ENCODE measurements at places on chromosomes 7 and 10. TPM values are rescaled to one million over a fixed set of nuclear protein-coding genes. Genes with fewer than 3 reads are reported as not detected.
A peak's percentile ranks its signal among the peaks of the same experiment; 100 is the strongest.

DNA sequence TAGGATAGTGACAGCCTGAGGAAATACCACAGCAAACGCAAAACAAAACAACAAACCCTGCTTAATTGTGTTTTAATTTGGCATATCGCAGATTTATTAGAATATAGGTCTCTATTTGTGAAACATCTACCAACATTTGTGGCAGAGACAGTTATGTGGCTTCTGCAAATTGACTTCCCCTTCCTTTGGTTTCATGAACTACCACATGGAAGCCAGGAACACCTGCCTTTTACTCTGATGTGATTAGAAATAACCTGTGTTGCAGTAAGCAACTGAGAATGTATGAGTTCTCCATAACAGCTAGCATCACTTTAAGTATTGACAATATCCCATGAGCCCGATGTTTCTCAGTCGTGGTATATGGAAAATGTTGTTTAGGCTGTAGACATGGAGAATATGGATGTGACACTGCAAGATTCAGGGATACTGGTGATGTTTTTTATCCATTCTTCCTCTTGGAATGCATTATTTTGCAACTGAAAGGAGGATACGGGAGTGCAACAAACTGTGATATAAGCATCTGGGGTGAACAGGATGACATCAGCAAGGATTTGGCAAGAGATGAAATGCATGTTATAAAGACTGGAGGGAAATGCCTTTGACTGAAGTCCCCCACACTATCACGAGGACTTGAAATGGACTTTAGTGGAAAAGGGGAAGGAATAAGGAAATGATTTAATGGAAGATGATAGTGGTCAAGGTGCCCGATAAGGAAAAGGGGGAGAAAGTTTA is 95.9 kb downstream of the CUBN start:
- DNase-seq = no peak

DNA sequence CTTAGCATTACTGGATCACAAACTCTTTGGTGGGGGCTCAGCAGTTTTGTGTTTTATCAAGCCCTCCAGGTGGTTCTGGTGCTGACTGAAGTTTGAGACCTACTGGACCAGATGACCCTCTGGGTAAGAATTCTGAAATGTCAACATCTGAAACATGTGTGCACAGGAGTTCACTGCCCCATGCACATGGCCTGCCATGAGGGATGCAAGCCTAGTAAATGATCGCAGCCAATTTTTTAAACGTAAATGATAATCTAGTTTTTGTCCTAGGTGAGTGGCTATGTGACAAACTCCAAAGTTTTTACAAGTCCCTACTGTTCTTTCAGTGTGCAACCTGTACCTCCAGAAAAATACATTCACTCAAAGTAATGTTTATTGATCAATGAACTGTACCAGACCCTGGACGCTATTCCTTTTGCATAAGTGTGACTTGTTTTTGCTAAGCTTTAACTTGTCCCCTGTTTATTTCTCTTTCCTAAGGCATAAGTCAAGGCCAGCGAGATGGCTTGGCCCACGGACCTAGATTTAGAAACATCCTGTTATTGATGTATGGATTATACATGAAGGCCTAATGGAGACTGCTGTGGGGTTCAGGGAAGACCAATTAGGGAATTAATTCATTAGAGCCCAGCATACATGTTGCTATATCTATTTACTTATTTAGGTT is 531.1 kb downstream of the LRMDA start:
- DNase-seq = no peak

DNA sequence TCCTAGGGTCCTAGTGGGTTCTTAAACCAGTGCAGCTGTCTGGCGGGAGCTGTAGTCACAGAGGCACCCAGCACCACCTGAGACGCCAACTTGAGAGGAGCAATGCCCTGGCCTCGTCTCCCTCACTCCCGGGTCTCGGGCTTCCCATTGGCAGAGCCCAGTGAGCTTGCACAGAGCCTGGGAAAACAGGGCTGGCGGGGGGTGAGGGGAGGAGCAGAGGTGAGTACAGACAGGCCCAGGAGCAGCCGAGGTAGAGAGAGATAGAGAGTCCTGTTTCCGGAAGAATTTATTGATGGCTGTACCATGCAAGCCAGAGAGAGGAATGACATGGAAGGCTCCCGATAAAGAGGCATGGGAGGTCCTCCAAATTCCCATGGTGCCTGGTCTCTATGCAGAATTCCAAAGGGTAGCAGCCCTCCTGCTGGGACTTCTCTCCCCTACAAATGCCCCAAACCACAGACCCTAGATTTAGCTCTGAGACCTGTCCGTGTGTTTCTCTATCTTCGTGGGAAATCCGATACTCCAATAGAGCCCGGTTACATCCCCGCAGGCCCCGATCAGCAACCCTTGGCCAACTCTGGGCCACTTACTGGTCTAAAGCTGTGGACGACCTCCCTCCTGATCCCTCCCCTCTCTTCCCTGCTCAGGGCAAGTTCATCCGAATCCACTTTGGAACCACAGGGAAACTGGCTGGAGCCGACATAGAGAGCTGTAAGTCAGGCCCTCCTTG is 20.3 kb upstream of the MYH16 start:
- no peak for DNase-seq

- DNase-seq = peak; percentile 14
Observed at GRCh38 chr10:68600041-68600778, 40.1 kb downstream of the TET1 start.

GRCh38 chr10:113908236-113908635 is 53.8 kb downstream of the NHLRC2 start:
- no peak for DNase-seq

DNA sequence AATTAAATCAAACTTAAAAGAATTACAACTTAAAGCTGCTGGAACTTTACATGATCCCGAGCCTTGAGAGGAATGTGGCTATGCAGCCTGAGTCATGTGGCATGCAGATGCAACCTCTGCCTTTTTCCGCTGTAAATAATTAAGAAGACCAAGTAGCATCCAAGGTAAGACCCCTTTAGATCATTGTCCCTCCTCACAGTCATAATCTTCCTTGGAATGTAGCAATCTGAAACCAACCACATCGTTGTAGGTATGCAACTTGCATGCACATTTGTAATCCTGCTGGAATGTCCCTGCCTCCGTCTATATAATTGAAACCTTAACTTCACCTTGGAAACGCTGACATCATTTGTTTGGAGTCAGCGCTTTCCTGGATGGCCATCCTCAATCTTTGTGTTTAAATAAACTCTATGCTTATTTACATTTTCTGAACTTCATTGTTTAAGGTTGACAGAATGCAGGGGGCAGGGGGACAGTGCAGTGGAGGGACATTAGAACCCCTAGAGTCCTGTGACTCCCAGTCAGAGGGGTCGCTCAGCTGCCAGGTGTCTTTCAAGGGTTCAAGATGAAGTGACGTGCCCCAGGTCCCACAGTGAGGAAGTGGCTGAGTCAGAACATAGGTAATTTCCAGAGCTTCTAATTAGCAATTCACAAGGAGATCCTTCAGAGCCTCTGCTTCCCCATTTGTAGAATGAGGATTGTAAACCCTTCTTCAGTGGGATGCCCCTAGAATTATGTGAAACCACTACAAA is 110.7 kb downstream of the RALA start:
- DNase-seq = no peak

DNA sequence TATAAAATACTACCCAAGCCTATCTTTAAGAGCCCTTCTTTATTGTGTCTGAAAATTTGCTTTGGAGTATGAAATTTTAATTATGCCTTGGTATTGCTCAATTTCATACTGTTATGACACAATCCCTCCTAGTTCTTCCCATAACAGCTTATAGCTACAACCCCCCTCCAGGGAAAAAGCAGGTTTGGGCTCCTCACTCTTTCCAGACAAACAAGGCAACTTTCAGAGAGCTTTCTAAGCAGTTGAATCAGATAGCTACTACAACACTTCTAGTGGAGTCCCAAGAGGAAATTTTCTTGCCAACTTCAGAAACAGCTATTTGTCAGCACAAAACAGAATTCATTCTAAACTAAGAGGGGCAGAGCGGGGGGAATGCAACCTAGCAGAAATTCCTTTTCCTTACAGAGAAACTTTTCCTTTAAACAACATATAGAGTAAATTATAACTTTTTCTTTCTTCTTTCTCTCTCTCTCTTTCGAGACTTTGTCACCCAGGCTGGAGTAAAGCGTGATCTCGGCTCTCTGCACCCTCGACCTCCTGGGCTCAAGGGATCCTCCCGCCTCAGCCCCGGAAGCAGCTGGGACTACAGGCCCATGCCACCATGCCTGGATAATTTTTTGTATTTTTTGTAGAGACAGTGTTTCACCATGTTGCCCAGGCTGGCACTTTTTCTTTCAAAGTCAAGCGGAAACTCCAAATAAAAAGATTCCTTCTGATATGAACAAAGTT is 26.0 kb upstream of the JMJD1C start:
- DNase-seq = no peak

DNA sequence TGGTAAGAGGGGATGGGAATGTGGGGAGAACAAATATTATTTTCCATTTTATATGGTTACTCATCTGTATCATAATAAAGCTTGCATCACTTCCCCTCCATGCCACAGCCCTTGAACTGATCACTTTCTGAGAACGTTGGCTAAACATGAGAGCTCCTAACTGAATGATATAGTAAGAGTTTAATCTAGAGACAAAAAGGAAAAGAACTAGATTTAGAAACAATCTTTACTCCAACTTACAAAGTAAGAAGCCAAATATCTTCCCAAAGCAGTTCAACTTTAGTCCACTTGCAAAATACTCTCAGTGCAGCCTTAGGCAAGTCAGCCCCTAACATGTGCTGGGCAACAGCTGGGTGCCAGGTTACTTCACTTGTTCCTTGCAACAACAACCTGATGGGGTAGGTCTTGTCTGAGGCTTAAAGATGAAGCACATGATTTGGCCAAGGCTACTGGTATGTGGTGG is 20.3 kb downstream of the SMURF1 start:
- no peak for DNase-seq

GRCh38 chr7:27156916-27157701 is 634 bp upstream of the HOXA7 start:
- DNase-seq = no peak

- peak; percentile 28 for DNase-seq
Observed at GRCh38 chr10:119306514-119306951, 99.2 kb downstream of the GRK5 start.

DNA sequence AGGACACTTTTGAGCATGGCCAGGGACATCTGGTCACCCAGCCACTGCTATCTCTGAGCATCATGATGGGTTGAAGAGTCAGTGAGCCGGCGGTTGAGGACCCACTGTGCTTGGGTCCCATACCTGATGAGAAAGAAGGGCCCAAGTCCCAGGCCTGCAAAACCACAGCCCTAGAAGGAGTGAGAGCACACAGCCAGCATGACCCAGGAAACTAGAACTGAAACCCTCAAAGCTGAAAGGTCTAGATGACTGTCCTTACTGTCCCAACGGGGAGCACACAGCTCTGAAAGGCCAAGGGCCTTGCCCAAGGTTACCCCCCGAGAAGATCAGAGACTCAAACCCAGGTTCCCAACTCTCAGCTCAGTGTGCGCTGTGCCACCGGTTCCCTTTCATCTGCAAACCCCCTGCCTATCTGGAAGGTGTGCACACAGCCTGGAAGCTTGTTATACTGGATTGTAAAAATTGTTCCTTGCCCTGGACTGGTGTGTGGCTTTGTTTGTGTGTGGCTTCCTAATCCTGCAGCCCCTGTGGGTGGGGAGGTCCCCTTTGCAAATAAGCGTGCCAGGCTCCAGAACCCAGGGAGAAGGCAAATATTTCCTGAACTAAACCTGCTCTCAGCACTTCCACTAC is 22.6 kb upstream of the PSAP start:
- no peak for DNase-seq

- DNase-seq = no peak
Observed at GRCh38 chr10:94102436-94102835, 108.7 kb downstream of the PLCE1 start.

- DNase-seq = no peak
Observed at GRCh38 chr7:7803715-7804178, 85.3 kb upstream of the RPA3 start.

DNA sequence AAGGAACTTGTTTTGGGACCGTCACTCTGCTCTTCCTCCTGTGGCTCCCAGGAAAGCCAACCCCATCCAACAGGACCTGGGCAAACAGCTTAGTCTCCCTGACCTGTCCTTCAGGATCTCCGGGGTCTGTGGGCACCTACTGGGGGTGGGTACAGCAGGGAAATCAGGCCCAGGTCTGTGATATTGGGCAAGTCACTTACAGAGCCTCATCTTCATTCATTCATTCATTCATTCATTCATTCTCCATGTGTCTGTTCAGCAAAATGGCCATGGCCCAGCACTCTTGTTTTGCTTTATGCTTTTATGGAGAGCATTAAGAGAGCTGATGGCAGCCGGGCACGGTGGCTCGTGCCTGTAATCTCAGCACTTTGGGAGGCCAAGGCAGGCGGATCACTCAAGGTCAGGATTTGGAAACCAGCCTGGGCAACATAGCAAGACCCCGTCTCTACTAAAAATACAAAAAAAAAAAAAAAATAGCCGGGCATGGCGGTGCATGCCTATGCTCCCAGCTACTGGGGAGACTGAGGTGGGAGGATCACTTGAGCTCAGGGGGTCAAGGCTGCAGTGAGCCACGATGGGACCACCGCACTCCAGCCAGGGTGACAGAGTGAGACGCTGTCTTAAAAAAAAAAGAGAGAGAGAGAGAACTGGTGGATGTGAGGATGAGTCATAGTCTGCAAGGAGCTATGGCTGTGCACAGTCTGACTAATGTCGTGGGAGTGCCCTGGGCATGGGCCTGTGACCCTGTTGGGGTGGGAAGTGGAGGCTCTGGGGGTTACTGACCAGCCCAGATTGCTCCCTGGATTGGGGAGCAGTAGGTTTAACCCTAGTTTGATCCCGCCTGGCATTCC is 54.3 kb downstream of the CLIP2 start:
- no peak for DNase-seq

- no peak for DNase-seq
Observed at GRCh38 chr7:138992052-138992531, 10.9 kb upstream of the KIAA1549 start.

DNA sequence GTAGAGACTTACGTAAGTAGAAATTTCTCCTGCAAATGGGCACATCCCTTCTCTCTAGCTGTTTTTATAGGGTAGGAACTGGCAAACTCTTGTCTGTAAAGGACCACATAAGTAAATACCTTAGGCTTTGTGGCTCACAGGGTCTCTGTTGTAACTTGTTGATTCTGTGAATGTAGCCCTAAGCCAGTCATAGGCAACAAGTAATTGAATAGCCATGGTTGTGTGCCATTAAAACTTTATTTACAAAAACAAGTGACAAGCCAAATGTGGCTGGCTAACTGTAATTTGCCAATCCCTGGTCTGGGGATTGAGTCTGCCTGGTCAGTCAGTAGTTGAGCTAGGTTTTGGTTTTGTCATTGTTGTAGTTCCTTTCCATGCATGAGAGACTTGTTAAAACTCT is 5.3 kb upstream of the KLF6 start:
- DNase-seq = no peak

- no peak for DNase-seq
Observed at GRCh38 chr7:81883801-81884393, 114.0 kb upstream of the HGF start.

- DNase-seq = no peak
Observed at GRCh38 chr7:26090927-26091519, 61.0 kb upstream of the NFE2L3 start.

- DNase-seq = no peak
Observed at GRCh38 chr7:2920956-2921652, 77.0 kb upstream of the GNA12 start.

GRCh38 chr7:78634093-78634492 is 819.4 kb downstream of the MAGI2 start:
- DNase-seq = no peak

GRCh38 chr10:111370101-111370500 is 293.3 kb downstream of the ADRA2A start:
- no peak for DNase-seq

Gene MAGI2
- 0.23 TPM for total RNA-seq

Gene FMC1
- 4.9 TPM for total RNA-seq

Gene TRIM73
- total RNA-seq = not detected

Gene DNAH11
- total RNA-seq = 0.35 TPM

Gene HOXA13
- not detected for total RNA-seq

Gene TPST1
- 10.2 TPM for total RNA-seq

Gene FBXL13
- 0.56 TPM for total RNA-seq

Gene SPDYE5
- not detected for total RNA-seq

Gene AS3MT
- 3.4 TPM for total RNA-seq

Data from esophagus squamous epithelium (tissue), 5 donors.